ENCODE measurements at places on chromosomes 5 and 9. TPM values are rescaled to one million over a fixed set of nuclear protein-coding genes. Genes with fewer than 3 reads are reported as not detected.

DNA sequence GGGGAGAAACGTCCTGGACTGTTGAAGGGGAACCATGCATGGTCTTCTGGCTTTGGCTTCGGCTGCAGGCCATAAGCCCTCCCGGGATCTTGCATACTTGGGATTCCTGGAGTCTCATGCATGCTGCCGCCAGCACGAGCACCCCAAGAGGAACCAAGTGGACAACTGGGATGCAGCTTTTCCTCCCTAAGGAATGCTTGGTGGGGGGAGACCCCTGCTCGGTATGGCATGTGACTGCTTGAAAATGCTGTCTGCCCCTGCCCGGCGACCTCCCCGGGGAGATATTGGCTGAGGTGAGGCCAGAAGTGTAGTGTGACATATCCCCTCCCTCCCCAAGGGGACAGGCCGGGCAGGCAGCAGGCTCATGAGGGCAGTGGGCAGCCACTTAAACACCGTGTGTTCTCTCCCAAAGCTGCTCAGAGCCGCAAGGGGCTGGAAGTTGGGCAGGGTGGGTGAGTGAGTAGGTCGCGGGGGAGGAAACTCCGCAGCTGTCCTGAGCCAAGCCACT lies 15.7 kb downstream of the TMEM171 start:
- H3K27me3 ChIP-seq: peaks cover 18% of the 10 kb centered on the region
- H3K27ac ChIP-seq: no peak overlapping the region
- H3K36me3 ChIP-seq: no peaks in the 10 kb centered on the region
- no peak for DNase-seq

DNA sequence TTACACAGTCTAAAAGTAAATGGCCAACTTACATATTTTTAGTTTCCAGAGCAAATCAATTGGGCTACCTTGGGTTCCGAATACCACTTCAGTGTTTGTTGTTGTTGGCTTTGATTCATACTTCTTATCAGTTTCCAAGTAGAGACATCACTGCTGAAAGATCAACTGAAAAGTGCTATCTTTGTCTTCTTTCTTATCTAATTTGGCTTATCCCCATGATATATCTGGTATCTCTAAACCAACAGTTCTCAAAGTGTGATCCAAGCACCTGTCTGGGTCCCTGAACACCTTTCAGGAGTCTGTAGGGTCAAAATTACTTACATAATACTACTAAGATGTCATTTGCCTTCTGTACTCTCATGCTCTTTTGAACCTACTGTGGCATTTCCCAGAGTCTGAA lies 200.0 kb downstream of the PARP8 start:
- no peak for DNase-seq
- H3K27me3 ChIP-seq: peaks cover 28% of the 10 kb centered on the region
- H3K4me1 ChIP-seq: no peaks in the 10 kb centered on the region
- H3K27ac ChIP-seq: no peak overlapping the region

DNA sequence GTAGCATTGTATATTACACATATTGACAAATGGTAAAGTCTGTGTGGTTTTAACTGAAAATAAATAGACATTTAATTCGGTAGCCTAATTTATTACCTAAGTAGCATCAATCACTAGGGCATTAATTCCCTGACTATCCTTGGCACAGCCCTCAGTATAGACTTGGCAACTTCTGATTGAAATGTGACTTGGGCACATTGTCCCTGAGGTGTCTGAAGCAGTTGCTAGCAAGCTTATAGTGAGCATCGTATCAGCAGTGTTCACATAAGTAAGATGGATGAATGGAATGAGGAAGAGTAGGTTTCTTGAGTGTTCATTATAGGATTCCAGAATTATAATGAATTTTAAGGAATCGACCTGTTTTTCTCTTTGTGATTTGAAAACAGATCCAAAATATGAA lies 16.1 kb downstream of the LURAP1L start:
- H3K27me3 ChIP-seq: no peaks in the 10 kb centered on the region
- H3K4me1 ChIP-seq: no peaks in the 10 kb centered on the region
- no peak for DNase-seq
- H3K27ac ChIP-seq: no peak overlapping the region

Gene DMRT3
- total RNA-seq: not detected

GRCh38 chr5:23139338-23140171 lies 286.4 kb upstream of the CDH12 start:
- H3K36me3 ChIP-seq: peaks cover 13% of the 10 kb centered on the region
- no peak for DNase-seq
- no peak overlapping the region for H3K27ac ChIP-seq
- no peaks in the 10 kb centered on the region for H3K27me3 ChIP-seq

DNA sequence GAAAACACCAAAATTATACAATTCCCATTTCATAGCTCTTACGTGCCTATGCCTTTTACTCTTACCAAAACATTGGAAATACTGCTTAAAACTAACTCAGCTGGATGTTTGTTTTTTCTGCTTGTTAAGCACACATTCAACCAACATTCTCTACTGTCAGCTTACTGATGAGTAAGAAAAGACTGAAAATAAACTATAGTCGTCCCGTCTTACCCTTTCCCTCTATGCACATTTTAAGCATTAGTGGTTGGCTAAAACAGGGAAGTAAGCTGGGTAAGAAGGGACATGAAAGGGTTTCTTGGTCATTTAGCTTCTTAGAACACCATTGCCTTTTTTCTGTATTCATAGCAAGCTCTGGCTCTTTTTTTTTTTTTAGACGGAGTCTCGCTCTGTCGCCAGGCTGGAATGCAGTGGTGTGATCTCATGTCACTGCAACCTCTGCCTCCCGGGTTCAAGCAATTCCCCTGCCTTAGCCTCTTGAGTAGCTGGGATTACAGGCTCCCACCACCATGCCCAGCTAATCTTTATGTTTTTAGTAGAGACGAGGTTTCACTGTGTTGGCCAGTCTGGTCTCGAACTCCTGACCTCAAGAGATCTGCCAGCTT lies 232.1 kb upstream of the PCSK5 start:
- H3K27me3 ChIP-seq: no peaks in the 10 kb centered on the region
- H3K4me3 ChIP-seq: no peak overlapping the region
- H3K27ac ChIP-seq: no peak overlapping the region
- DNase-seq: no peak
- no peaks in the 10 kb centered on the region for H3K36me3 ChIP-seq
- H3K4me1 ChIP-seq: no peaks in the 10 kb centered on the region

- H3K4me3 ChIP-seq: no peak overlapping the region
Observed at GRCh38 chr5:34415559-34416198, 240.4 kb upstream of the RAI14 start.

DNA sequence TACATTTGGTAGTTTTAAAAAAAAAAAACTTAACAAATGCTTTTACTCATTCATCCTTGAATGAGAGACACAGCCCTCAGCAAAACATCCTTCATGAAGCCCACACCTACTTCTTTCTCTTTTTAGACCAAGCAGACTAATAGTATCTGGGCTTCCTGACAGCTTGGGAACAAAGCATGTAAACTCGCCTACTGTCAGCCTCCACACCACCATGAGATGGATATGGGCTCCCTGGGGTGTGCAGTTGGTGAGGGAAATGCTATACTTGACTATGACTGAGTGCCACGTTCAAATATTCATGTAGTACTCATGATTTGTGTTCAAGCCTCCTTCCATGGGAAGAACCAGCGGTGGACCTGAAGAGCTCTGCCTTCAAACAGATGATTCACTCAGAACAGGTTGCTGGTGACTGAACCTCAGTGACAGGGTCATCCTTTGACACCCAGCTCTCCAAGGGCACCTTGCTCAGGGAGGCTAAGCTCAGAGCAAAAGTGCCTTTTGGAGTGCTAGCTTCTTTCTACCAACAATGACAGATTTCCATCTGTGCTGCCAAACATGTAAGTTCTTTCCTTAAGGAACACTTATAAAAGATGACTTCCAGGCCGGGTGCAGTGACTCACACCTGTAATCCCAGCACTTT lies 36.8 kb downstream of the SLC22A5 start:
- H3K27ac ChIP-seq: peak overlapping the region; percentile 99
- H3K36me3 ChIP-seq: peaks cover 6% of the 10 kb centered on the region
- no peak overlapping the region for H3K4me3 ChIP-seq
- peaks cover 53% of the 10 kb centered on the region for H3K4me1 ChIP-seq

DNA sequence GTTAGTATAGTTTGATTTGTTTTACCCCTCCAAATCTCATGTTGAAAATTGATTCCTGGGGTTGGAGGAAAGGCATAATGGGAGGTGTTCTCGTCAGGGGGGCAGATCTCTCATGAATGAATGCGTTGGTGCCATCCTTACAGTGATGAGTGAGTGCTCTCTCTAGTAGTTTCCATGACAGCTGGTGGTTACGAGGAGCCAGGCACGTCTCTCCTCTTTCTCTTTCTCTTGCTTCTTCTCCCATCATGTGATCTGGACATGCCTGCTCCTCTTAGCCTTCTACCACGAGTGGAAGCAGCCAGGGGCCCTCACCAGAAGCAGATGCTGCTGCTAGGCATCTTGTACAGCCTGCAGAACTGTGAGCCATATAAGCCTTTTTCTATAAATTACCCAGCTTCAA lies 454.1 kb downstream of the EFNA5 start:
- no peak for DNase-seq
- no peaks in the 10 kb centered on the region for H3K36me3 ChIP-seq
- peaks cover 5% of the 10 kb centered on the region for H3K27me3 ChIP-seq
- no peaks in the 10 kb centered on the region for H3K4me1 ChIP-seq
- H3K27ac ChIP-seq: no peak overlapping the region
- no peak overlapping the region for H3K4me3 ChIP-seq

GRCh38 chr5:16271851-16272250 lies 92.3 kb upstream of the MARCHF11 start:
- no peak for DNase-seq
- no peaks in the 10 kb centered on the region for H3K27me3 ChIP-seq
- H3K4me3 ChIP-seq: no peak overlapping the region
- H3K36me3 ChIP-seq: no peaks in the 10 kb centered on the region

DNA sequence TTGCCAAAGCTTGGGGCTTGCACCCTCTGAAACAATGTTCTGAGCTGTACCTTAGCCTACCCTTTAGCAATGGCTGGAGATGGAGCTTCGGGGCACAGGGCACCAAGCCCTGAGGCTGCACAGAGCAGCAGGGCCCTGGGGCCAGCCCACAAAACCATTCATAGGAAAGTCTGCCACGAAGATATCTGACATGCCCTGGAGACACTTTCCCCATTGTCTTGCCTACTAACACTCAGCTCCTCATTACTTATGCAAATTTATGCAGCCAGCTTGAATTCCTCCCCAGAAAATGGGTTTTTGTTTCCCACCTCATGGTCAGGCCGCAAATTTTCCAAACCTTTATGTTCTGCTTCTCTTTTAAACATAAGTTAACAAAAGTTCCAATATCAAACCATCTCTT lies 105.7 kb downstream of the DTWD2 start:
- H3K4me1 ChIP-seq: no peaks in the 10 kb centered on the region
- H3K36me3 ChIP-seq: peaks cover 2% of the 10 kb centered on the region
- DNase-seq: no peak
- no peak overlapping the region for H3K4me3 ChIP-seq

GRCh38 chr5:109584986-109585599 lies 104.6 kb upstream of the MAN2A1 start:
- DNase-seq: no peak
- H3K4me3 ChIP-seq: no peak overlapping the region
- H3K27me3 ChIP-seq: peaks cover 8% of the 10 kb centered on the region
- H3K36me3 ChIP-seq: no peaks in the 10 kb centered on the region

Gene KLHL9
- total RNA-seq: 16.6 TPM

Gene SPINK7
- not detected for total RNA-seq

GRCh38 chr5:14665101-14665822 lies 744 bp downstream of the OTULIN start:
- DNase-seq: no peak
- H3K27ac ChIP-seq: peak overlapping the region; percentile 86
- no peaks in the 10 kb centered on the region for H3K27me3 ChIP-seq
- H3K36me3 ChIP-seq: peaks cover 25% of the 10 kb centered on the region
- peaks cover 74% of the 10 kb centered on the region for H3K4me1 ChIP-seq

Gene SURF2
- 21.6 TPM for total RNA-seq

Gene SSBP2
- total RNA-seq: 11.3 TPM

Gene FAM151B
- total RNA-seq: 0.12 TPM

DNA sequence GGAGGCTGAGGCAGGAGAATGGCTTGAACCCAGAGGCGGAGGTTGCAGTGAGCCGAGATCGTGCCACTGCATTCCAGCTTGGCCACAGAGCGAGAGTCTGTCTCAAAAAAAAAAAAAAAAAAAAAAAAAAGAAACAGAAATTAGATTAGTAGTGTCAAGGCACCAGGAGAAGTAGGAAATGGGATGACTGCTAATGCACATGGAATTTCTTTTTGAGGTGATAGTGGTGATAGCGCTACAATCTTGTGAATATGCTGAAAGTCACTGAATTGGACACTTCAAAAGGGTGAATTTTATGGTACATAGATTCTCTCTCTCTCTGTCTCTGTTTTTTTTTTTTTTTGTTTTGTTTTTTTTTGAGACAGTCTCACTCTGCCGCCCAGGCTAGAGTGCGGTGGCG lies 42.1 kb upstream of the SUB1 start:
- peaks cover 3% of the 10 kb centered on the region for H3K27me3 ChIP-seq
- H3K4me1 ChIP-seq: peaks cover 20% of the 10 kb centered on the region
- H3K4me3 ChIP-seq: peak overlapping the region; percentile 69
- no peak for DNase-seq

DNA sequence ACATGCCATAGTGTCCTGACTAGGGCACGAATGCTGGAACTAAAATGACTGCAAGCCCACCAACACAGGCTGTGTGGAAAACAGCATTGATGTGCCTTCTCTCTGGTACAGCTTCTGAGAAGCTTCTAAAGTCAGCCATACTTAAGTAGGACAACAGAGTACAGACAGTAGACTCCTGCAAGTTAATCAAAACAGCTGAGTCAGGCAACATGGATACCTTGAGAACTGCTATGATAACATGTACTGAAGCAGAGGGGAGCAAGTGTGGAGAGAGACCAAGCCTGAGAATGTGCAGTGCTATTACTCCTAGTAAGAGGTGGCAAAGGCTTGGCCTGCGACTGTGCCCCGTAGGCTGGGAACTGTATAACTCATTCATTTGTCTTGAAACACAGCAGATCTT lies 2.5 kb downstream of the ISCA1 start:
- DNase-seq: no peak
- H3K27ac ChIP-seq: no peak overlapping the region
- no peaks in the 10 kb centered on the region for H3K36me3 ChIP-seq
- peak overlapping the region; percentile 94 for H3K4me3 ChIP-seq
- H3K27me3 ChIP-seq: no peaks in the 10 kb centered on the region
- peaks cover 31% of the 10 kb centered on the region for H3K4me1 ChIP-seq

DNA sequence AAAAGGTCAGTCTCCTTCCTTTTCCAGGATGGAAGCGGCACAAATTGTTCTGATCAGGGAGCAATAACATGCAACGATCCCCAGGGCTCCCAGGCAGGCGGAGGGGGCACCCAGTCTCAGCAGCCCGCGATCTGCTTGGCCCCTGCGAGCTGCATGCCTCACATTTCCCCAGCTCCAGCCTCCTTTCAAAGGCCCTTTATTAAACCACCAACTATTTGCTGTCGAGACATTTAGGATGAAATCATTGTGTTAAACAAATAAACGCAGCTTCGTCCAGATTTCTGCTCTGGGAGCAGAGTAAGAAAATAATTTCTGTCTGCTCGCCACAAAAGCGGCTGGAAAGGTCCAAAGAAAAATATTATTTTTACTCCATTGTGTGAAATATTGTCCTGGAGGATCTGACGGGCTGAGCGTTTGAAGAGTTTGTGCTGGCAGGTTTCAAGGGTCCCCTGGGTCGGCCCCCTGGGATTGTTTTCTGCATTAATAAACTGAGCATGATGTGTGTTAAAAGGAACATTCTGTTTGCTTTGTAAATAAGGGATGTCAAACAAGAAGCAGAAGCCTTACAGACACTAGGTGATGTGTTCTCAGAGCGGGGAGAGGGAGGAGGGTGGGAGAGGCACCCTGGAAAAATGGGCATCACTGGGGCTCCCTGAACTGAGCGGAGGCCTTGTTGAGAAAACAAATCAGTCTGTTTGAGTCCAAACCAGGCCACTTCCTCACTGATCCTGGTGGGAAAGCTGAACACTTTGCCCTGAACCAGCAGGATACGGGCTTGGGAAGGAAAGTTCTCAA lies 110.1 kb downstream of the FOXD1 start:
- no peak overlapping the region for H3K27ac ChIP-seq
- H3K36me3 ChIP-seq: no peaks in the 10 kb centered on the region
- H3K4me3 ChIP-seq: no peak overlapping the region

Measured in natural killer cell treated with Interleukin-12 subunit alpha and Interleukin-12 subunit beta and Interleukin-15 and Interleukin-18, amount 100 ng/mL, for 72 hours (primary cell).